ENCODE measurements at places on chromosomes 1 and 21.

DNA sequence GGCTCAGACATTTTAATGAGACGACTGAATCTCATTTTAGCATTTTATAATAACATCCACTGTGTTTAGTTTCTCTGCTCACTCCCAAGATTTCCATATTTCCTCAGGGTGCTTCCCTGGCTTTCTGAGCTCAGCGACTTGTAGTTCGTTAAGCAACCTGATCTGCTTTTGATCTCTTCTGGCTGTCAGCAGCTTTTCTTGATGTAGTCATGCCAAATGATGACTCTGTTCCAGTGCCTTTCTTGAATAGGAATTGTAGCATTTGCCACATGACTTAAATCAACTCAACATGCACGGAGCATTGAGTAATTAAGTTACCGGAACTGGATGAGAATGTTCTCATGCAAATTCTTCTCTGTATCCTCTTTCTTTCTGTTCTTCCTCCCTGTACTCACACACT lies 246.1 kb downstream of the FMN2 start:
- no peak for DNase-seq

- DNase-seq: no peak
Measured at GRCh38 chr1:72530646-72531045, 248.3 kb upstream of the NEGR1 start.

DNA sequence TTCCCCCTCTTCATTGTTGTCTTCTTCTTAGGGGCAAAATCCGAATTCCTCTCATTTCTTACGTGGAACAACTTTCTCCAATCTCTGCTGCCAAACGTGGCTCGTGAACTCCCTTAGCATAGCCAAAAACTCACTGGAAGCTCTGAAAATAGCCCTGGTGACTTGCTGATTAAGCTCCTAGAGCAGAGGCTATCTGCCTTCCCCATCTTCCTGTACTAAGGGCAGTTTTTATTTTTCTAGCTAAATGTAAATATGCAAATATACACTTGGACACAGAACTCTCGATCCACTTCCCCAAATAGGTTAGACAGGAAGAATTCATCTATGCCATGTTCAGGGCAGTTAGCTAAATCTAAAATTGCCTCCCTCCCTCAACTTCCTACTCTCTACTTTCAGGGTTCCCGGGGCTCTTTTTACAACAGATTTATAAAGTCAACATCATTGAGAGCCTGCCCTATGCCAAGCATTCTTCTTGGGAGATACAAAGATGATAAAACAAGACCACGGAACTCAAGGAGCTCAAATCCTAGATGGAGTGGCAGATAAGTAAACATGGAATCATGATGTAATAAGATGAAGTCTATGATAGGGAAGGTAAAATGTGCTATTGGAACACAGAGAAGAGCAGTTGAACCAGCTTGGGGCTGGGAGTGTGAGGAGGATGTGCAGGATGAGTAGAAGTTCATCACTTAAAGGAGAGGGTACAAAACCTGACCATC lies 59.4 kb upstream of the FMOD start:
- peak; percentile 75 for DNase-seq

GRCh38 chr1:59750328-59751003 lies 64.3 kb upstream of the HOOK1 start:
- DNase-seq: no peak

DNA sequence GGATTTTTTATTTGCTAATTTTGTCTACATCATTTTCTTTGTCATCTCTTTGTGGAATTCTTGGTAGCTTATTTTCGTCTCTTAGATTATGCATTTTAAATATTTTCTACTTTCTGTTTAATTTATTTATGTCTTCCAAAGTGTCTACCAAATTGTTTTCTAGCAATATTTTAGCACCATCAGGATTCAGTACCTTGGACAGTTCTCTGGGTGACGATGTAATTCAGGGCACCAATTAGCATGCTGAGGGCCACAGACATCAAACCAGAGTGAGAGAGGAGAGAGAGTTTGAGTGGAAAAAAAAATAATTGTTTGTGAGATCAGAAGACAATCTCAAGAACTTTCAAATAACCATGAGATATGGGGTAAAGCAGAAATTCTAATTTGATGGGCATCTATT lies 169.8 kb upstream of the CXADR start:
- no peak for DNase-seq

GRCh38 chr1:170932236-170932635 lies 3.1 kb upstream of the MROH9 start:
- no peak for DNase-seq

DNA sequence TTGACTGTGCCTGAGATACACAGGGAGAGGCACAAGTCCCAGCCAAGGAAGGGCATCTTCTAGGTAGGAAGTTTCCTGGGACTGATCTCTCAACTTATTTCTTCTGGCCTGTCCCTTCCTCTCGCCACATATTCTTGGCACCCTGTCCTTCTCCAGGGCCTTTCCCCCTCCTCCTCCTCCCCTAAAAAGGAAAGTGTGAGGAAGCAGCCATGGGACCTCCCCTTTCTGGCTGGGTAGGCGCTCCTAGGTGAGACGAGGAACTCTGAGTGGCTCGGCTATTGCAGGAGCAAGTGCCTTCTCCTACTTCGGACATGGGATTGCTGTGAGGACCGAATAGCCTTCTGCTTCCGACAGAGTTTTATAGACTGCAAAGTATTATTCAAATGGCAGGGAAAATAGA lies 15.5 kb upstream of the MTARC2 start:
- DNase-seq: no peak

DNA sequence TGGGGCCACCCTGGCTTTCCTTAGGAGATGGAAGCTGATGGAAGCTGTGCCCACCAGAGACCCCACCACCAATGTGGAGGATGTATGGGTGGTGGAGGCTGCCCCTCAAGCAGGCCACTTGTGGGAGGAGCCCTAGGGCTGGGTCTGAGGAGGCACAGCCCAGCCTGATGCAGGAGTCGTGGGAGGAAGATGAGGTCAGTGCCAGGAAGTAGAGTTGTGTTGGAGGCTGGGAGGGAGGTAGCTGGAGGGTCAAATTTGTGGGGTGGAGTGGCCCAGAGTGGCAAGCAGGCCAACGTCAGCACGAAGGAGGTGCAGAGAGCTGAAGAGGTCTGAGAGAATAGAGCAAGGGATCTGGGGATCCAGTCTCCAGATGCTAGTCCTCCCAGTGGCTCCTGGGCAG lies 119.0 kb upstream of the USP24 start:
- no peak for DNase-seq

GRCh38 chr1:18093193-18093592 lies 14.4 kb upstream of the IGSF21 start:
- no peak for DNase-seq

- DNase-seq: no peak
Measured at GRCh38 chr1:100459358-100460114, 78.4 kb upstream of the GPR88 start.

DNA sequence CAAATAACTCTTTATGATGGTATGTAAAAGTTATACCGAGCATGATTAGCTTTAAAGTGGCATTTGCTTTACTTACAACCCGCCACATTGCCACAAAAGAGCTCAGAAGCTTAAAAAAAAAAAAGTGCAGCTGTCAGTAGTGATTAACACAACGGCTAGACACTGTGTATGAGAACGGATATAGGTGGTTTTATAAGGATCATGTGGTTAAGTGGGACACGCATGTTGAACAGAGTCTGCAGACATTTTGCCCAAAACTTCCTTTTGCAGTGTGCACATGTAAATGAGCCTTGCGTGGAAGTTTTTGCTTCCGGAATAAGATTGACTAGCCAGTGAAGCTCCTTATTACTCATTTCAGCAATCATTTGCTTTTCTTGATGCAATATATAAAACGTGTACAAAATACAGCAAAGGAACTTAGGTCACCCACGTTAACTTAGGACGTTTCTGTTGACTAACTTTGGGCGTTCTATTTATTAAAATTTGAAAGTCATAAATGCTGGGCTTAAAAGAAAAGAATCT lies 58.7 kb upstream of the RGS1 start:
- no peak for DNase-seq

DNA sequence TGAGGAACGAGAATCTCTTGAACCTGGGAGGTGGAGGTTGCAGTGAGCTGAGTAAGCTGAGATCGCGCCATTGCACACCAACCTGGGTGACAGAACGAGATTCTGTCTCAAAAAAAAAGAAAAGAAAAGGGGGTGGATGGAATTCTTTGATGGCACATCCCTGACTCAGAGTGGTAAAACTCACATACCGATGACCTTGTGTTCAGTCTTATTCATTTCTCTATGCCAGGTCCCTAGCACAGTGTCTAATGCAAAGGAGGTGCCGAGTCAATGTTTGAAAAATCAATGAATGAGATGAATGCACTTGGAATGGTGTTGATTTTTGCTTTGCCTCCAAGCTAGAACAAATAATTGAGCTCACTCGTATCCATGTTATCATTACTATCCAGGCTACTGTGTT lies 18.5 kb upstream of the FAM20B start:
- DNase-seq: no peak

- DNase-seq: no peak
Measured at GRCh38 chr1:167056529-167057231, 33.5 kb downstream of the GPA33 start.

DNA sequence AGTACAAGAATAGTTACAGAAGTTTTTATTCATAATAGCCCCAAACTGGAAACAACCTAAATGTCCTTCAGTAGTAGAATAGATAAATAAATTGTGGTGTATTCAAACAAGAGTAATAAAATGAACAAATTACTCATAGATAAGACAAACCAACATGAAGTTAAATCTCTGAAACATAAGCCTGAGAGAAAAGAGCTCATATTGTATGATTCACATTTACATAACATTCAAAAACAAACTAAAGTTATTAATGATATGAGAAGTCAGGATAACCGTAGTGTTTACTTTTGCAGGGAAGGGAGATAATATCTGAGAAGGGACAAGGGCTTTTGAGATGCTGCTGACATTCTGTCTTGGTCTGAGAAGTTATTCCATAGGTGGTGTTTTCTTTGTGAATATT lies 13.5 kb downstream of the STPG1 start:
- no peak for DNase-seq

DNA sequence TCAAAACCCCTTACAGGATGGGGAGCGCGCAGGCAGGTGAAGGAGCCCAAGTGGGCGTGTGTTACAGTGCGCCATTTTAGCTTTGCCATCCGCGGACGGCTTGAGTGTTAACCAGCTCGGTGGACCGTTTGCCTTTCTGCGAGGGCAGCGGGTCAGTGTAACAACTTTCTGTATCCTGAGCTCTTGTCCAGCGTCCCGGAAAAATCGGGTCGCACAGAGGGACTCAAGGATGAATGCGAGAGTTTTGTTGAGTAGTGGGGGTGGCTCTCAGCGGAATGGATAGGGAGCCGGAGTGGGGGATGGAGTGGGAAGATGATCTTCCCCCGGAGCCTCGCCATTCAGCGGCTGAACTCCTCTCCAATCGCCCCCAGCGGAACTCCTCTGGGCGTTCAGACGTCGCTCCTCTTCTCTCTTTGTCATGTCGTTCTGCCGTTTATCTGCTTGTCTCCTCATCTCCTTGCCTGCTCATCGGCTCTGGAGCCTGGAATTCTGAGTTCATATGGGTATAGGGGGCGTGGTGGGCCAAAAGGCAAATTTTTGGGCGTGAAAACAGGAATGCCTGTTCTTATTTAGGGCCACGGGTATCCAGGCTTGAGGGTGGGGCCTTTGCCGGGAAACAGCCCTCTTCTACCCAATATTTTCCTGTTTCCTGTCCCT lies 295.4 kb downstream of the CTH start:
- DNase-seq: no peak

DNA sequence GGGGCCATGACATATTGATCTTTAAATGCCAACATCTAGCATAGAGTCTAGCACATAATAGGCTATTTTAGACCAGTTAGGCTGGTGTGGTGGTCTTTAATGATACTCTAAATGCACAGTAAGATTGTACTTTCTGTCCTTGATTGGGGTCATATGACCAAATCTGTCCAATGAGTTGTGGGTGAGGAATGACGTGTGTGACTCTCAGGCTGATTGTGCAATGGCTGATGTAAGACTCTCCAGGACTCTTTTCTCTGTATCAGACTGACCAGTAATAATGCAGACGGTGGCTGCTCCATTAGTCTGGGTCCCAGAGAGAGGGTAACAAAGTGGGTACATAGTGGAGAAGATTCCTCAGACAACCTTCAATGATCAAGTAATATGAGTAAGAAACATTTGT lies 541.6 kb upstream of the CAMK1G start:
- DNase-seq: no peak

- DNase-seq: no peak
Measured at GRCh38 chr21:43957611-43958362, 54.3 kb upstream of the TRAPPC10 start.

DNA sequence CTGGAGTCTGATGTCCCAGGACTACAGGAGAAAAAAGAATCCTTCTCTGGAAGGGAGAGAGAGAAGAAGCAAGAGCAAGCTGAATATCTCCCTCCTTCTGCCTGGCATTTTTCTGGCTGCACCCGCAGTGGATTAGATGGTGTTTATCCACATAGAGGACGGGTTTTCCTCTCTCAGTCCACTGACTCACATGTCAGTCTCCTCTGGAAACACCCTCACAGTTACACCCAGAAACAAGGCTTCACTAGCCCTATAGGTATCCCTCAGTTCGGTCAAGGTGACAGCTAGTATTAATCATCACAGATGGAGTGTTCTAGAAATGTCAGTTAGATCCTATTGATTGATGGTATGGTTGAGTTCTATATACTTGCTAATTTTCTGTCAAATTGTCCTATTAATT lies 87.9 kb downstream of the RHOU start:
- DNase-seq: no peak

Measured in vagina (tissue), 2 donors.